ENCODE measurements at places on chromosomes 3 and 15.

GRCh38 chr3:106170636-106171035 is 301.8 kb upstream of the CBLB start:
- no peak for DNase-seq

DNA sequence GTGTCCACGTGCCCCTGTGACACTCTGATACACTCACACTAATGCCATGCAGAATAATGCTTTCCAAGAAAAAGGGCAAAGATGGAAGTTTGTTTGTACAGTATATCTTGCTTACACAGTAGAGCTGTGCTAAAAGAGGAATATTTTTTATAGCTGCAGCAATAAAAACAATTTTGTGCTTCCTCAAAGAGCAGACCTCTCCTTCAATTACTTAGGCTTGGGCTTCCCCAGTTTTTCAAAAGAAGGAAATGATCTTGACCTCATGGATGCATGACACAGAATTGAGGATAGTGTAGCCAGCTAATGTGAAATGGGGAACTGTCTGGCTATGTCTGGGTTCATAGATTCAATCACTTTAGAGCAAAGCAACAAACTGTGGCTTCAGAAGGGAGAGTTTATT is 137.4 kb downstream of the STT3B start:
- DNase-seq = no peak

DNA sequence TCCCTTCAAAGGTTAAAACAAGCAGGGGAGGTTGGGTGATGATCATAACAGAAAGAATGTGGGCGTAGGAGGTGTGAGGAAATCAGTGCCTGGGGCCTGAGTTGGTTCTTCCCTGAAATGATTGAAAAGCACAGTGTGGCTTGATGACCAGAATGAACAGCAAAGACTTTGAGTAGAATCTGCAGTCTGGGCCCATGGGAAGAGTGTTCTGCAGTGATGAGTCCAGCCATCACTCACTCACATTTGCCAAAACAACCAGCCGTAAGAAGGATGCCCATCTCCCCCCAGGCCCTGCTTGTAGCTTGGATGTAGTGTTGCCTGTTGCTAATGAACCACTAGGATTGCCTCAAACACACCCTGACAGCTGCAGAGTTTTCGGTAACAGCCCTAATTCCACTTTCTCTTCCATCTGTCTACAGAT is 67.9 kb downstream of the VGLL3 start:
- no peak for DNase-seq

GRCh38 chr3:144114767-144115166 is 143.1 kb downstream of the DIPK2A start:
- no peak for DNase-seq

- DNase-seq = no peak
Observed at GRCh38 chr3:3278073-3278472, 98.6 kb upstream of the CRBN start.

- DNase-seq = no peak
Observed at GRCh38 chr3:1661839-1662238, 436.8 kb upstream of the CNTN4 start.

DNA sequence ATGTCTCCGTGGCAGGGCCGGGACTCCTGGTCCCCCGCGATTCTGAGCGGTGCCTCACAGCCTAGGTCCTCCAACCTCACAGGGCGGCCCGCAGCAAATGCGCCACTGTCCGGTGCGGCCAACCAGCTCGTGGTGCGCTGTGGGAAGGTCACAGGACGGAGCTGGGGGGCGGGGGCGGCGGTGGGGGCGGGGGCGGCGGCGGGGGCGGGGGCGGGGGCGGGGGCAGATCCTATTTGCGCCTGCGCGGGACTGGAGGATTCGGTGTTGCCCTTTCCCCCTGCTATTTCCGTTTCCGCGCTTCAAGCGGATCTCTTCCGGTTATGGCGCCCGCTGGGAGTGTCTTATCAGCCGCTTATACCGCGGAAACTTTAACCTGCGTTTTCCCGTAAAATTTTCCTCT is 106.7 kb upstream of the SNRPN start:
- DNase-seq = peak; percentile 76

- DNase-seq = no peak
Observed at GRCh38 chr3:9782770-9783169, 9.5 kb downstream of the TADA3 start.

GRCh38 chr3:113287803-113288648 is 76.7 kb downstream of the BOC start:
- DNase-seq = no peak

- no peak for DNase-seq
Observed at GRCh38 chr3:165835431-165835830, 1.8 kb downstream of the BCHE start.

DNA sequence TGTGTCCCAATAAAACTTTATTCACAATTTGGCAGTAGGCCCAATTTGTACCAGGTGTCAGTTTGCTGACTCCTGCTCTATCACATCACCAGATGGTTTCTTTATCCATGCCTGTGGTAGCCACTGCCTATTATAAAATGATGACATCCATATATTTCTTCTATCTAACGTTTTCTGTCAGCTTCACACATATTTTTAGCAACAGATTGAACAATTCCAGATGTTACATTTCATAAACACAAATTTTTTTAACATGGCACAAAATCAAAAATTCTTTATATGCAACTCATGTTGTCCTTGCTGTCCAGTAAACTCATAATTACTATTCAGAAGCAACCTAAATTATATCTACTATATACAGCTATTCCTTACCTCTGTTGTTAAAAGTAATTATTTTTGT is 1371.6 kb downstream of the NSUN3 start:
- no peak for DNase-seq

- DNase-seq = no peak
Observed at GRCh38 chr3:159860269-159861116, 128.1 kb upstream of the IL12A start.

Data from H9 (cell line).